ENCODE measurements at places on chromosomes 3 and 15.

GRCh38 chr15:98034731-98035130 lies 74.2 kb downstream of the ARRDC4 start:
- no peak for DNase-seq

DNA sequence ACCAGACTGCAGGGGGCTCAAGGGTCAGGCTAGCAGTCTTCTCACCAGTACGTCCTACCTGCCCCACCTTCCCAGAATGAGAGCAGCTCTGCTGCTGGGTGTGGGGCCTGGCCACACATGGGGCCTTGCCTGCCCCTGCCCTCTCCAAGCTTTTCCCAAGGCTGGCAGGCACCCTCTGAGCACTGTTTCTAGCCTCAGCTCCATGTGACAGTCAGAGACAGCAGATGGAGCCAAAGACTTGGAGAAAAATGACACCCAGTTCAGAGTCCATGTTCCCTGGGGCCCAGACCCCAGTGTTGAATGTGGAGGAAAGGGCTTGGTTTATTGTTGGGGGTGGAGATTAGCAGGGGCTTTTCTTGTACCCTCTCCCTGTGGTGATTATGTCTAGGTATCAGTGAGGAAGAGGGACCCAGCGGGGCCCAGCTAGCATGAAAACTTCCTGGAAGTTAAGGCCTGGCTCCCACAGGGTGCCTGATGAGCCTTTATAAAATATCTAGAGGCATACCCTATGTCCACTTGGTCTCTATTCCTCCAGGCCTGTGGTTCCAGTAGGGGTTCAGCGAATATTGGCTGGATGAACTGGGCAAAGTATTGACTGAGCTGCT lies 153.8 kb downstream of the EEFSEC start:
- no peak for DNase-seq

DNA sequence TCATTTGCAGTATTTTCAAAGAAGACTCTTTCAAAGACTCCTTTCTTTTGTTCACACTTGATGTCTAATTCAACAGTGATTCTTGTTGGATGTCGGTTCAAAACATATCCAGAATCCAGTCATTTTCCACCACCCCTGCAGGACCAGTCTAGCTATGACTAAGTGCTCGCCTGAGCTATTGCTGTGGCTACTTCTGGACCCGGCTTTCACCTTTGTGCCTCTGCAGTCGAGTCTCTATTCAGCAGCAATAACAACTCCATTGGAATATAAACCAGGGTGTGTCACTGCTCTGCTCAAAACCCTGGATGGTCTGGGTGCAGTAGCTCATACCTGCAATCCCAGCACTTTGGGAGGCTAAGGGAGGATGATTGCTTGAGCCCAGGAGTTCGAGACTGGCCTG lies 55.0 kb downstream of the PRICKLE2 start:
- DNase-seq, result no peak

- no peak for DNase-seq
Observed at GRCh38 chr3:126617571-126617970, 37.4 kb downstream of the TXNRD3 start.

DNA sequence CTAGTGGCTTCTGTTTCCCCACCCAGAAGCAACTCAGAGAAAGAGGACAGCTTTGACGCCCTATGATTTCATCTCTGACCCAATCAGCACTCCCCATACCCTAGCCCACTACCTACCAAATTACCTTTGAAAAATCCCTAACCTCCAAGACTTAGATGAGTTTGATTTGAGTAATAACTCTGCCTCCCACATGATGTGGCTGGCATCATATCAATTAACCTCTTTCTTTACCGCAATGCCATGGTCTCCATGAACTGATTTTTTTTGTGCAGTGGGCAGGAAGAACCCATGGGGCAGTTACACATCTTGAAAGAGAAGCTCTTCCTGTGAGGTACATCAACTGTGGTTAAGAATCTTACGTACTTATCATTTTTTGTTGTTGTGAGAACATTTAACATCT lies 25.5 kb upstream of the APOD start:
- no peak for DNase-seq

DNA sequence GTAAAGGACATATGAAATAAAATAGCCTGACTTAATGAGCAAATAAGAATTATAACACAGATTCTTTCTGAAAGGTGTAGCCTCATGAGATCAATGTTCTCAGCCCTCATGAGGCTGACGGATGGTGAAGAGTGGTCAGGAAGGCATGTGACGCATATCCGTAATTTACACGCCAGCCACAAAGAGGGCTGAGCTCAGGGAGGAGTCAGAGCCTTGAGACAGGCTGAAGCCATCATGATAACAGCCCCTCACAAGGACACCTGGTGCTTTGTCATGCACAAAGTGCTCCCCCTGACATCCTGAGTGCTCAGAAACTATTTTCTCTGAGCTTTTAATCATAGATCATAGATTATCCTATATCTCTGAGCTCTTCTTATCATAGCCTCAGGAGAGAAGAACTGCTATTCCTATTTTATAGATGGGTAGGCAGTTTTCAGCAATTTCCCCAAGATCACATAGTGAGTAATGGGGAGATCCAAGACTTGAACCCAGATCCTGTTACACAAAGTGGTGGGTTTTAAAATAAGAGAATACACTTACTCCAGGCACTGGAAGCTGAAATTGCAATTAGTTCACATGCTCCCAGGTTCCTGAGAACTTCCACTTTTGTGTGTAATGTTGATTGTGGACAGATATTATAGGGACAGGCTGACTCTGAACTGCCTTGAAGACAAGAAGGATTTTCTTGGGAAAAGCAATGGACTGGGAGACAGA lies 267.1 kb downstream of the RPLP1 start:
- DNase-seq, result peak; percentile 51

GRCh38 chr3:62134061-62134496 lies 239.3 kb downstream of the FEZF2 start:
- DNase-seq, result no peak

DNA sequence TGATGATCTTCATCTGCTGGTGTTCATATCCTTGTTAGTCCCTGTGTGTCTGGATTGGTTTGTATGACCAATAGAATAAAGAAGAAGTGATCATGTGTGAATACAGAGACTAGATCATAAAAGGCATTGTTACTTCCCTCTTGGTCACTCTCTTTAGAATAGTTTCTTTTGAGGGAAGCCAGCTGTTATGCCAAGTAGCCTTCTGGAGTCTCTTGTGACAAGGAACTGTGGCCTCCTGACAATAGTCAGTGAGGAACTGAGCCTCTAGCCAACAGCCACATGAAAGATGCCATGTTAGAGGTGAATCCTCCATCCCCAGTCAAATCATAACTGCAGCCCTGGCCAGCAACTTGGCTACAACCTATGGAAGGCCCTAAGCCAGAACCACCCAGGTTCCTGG lies 63.0 kb upstream of the SMAD3 start:
- DNase-seq, result no peak

- DNase-seq, result no peak
Observed at GRCh38 chr15:69035205-69035917, 20.9 kb downstream of the NOX5 start.

DNA sequence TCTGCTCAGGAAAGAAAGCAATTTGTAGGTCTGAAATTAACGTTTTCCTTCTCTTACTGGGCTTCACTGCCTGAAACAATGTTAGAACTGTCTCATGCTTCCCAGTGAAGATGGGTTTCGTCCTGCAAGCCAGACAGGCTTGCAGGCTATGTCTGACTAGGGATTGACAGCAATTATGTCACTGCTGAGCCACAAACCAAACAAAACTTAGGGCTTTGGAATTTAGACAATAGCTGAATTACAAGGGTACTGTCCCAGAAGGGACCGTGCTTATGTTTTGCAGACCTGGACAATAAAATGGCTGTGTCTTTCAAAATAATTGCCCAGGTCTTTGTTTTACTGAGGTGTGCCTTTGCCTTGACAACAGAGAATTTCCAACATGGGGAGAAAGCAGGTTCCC lies 46.3 kb upstream of the CCDC80 start:
- no peak for DNase-seq

DNA sequence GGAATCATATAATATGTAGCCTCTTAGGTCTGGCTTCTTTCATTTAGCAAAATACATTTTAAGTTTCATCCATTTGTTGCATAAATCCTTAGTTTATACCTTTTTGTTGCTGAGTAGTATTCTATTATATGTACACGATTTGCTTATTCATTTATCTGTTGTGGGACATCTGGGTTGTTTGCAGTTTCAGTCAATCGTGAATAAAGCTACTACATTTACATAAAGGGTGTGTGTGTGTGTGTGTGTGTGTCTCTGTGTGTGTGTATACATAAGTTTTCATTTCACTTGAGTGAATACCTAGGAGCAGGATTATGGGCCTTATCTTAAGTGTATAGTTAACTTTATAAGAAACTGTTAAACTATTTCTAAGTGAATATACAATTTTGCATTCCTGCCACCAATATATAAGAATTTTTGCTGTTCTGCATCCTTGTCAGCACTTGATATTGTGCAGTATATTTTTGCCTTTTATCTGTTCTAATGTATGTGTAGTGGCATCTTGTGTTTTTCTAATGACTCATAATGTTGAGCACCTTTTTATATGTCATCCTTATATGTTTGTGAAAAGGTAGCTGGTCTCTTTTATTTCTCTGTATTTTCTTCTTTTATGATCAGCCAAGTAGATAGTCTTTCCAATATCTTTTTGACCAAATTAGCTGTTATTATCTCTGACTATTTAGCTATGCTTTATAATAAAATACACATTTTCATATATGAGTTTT lies 55.0 kb downstream of the GLCE start:
- DNase-seq, result no peak

DNA sequence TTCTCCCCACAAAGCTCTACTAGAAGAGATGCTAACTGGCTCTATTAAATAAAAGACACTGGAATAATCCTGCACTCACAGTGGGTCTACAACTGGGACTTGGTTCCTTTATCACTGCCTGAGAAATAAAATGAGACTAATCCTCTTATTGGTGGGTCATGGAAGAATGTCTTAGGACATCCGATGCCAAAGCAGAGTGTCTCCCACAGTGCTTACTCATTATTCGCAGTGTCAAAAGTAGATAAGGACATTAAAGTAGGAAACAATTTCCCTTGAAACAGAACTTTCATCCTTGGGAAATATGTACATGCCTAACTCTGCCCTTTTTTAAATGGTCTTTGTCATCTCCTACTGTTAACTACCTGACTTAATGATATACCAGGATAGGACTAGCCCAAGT lies 71.5 kb downstream of the GSK3B start:
- DNase-seq, result no peak

DNA sequence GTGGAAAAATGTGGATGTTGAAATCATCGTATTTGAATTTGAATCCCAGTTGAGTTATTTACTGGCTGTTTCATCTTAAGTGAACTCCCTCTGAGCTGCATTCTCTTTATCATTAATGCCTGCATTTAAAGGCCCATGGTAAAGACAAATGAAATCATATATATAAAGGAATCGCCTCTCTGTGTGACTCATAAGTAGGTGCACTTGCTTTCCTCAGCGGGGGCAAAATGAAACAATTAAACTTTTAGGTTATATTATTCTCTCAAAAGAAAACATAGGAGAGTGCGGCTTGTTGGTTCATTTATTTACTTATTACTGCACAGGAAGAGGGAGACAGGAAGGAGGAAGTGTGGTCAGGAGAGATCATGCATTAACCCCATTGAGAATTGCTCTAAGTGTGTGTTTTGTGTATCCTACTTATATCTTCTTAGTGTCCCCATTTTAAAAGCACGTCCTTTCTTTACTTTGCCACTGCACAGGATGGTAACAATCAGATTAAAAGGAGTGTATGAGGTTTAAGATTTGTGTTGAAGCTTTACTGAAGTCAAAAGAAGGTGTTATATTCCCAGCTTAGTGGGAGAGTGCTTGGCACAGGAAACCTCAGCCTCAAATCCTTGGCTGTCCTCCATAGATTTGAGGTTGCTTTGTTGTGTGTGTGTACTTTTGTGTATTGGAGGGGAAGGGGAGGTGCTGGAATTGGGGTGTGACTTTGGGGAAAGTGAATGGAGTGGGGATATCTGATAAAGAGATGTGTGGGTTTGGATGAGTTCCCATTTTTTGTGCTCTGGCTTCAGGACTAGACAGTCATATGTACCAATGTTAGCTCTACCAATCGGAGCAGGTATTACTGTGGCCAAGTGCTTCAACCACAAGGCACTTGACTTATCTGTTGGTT lies 595.8 kb upstream of the NR2F2 start:
- DNase-seq, result no peak

GRCh38 chr3:131050001-131050400 lies 23.3 kb downstream of the NEK11 start:
- DNase-seq, result no peak

GRCh38 chr3:129688271-129688895 lies 81.9 kb upstream of the PLXND1 start:
- DNase-seq, result no peak

GRCh38 chr3:14237457-14237856 lies 58.8 kb downstream of the LSM3 start:
- DNase-seq, result no peak
